ENCODE measurements at places on chromosomes 5 and 9.

GRCh38 chr9:133742849-133743444, 4.8 kb upstream of the SARDH start:
- DNase-seq: peak; percentile 70

DNA sequence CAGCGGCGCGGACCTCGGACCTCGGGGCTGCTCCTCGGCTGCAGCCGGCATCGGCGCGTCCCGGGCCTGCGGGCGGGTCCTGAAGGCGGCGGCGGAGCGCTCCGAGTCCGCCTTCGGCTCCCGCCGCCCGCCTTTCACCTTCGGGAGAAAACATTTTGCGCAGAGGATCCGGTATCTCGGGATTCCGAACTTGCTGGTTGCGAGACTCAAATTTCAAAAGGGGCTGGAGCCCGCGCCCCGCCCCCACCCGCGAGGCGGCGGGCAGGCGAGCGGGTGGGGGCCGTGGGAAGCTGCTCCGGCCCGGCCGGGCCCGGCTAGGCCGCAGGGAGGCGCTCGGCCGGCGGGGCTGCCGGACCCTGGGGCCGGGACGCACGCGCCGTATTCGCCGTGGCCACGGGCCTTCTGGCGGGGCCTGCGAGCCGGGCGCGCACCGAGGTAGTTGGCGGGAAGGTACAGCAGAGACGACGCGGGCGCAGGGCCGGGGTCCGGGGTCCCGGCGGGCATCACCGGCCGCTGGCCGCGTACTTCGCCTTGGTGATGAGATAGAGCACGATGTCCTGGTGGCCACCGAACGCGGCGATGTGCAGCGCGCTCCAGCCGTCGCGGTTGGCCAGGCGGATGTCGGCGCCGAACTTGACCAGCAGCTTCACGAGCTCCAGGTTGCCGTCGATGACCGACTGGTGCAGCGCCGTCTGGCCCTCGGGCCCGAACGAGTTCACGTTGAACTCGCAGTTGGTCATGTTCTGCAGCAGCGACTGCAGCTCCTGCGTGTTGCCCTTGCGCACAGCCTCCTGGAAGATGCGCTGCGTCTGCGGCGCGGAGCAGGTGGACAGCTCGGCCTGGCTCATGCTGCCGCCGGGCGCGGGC, 757 bp downstream of the NRARP start:
- no peak for DNase-seq

GRCh38 chr5:133775584-133776304, 163.4 kb upstream of the FSTL4 start:
- DNase-seq: no peak

DNA sequence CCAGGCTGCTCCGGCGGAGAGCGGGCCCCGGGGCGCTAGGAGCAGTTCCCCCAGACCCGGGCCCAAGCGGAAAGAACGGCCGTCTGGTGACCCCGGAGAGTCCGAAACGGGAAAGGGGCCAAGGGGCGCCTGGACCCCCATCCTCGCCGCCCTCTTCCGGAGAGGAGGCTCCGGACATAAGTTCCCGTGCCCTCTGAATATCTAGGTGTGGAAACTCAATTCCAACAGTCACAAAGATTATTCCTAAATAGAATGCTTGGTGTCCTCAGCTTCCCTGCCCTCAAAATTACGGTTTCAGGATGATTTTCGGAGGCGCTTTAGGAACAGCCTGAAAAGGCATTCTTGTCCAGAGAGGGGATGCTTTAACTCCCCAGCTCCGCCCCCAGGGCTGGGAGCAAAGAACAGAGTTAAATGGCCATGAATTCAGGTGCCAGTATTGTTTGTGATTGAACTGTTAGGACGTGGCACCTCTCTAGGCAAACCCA, 681 bp upstream of the LHFPL2 start:
- DNase-seq: no peak

GRCh38 chr5:114789773-114790402, 379.8 kb downstream of the TRIM36 start:
- no peak for DNase-seq

- DNase-seq: no peak
Measured at GRCh38 chr5:135824541-135825041, 9.9 kb upstream of the SLC25A48 start.

DNA sequence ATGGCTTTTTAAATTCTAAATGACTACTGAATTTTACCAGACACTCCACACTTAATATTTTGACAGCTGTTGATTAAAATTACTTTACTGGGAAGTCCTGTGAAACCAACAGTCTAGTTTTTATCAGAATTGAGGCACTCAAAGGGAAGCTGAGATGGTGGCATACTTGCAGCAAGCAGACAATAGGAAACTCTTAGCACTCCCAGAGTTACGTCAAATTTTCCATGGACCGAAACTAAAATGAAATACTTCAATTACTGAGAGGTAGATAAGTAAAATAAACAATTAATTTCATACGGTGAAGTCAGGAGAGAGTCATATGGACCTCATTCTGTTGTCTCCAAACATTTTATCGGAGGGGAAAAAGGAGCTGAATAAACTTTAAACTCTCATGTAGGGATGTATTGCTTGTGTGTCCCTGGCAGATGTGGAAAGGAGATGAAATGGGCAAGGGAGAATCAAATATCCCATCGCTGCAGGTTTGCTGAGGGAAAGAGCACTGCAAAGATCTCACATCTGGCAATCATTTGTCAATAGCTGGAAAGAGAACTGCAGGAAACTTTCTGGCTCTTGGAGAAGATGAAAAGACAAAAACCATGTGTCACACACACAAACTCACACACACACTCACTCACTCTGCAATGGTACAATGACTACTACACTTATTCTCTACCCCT, 189.4 kb downstream of the BNC2 start:
- no peak for DNase-seq

DNA sequence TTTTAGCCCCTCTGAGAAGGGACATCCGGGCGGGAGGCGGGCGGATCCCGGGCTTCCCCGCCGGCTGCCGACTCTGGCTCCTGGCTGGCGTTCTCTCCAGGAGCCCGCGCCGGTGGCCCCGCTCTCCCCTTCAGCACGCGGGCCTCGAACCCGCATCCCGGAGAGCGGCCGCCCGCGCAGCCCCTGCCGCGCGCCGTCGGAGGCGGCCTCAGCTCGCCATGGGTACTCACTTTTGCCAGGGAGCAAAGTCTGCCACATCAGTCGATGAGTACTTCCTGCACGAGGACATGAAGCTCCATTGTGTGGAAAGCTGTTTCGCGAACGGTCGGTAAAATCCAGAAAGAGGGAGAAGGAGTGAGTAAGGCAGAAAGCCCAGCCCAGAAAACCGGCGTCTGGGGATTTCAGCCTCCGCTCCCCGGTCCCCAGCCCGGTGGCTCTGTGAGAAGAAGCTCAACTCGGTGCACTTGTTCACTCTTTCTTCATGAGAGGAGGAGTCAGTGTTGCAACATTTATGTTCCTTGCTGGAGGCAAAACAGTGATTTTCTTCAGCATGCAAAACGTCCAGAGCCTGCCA, at the start of gene PRLR:
Gene PRLR, minus strand, starts transcription at position 450 of the 574 bp plus-strand sequence. CDS start 140,867 bp downstream, outside the sequence.
- DNase-seq: no peak

GRCh38 chr9:107051392-107051791, 188.4 kb downstream of the ZNF462 start:
- no peak for DNase-seq

DNA sequence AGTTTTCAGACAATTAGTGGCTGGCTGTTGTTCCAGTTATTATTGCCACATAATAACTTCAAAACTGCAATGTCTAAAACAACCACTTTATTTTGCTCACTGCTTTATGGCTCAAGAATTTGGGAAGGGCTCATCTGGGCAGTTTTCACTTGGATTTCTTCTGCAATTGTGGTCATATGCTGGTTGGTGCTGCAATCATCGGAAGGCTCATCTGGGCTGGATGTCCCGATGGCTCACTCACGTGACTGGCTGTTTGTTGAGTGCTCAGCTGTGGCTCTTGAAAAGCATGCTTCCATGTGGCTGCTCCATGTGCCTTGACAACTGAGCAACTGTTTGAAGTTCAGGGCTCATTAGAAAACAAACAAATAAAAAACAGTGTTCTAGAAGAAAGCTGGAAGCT, 1032.5 kb downstream of the DTWD2 start:
- no peak for DNase-seq

GRCh38 chr5:9851458-9851857, 221.3 kb upstream of the TAS2R1 start:
- no peak for DNase-seq

DNA sequence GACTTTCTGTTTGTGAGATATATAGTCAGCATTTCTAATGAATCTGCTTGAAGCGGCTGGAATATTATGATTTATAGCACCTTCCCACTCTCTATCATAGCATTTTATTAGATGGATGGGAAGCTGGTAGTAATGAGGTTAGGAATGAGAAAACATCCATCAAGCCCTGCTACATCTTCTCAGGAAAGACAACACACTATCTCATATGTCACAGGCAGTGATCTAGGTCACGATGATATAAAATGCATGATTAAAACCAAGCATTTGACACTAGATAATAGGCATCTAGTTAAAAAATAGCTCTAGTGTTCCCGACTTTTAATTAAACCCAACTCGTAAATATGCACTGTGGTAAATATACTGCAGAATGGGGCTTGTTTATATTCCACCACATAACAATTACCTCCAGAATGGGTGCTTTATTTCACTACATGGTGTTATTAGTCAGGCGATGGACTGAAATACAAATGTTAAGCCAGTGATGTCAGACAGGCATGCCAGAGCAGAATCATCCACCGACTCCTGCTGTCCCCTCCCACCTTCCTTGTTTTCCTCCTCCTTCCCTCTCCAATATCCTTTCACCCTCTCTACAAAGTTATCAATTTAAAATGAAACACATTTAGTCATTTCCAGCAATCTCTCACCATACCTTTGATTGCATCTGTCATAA, 286.8 kb downstream of the SPATA31D1 start:
- no peak for DNase-seq
